Effector memory CD4-positive, alpha-beta T cell (primary cell): ENCODE measurements at places on chromosomes 3 and 15.

DNA sequence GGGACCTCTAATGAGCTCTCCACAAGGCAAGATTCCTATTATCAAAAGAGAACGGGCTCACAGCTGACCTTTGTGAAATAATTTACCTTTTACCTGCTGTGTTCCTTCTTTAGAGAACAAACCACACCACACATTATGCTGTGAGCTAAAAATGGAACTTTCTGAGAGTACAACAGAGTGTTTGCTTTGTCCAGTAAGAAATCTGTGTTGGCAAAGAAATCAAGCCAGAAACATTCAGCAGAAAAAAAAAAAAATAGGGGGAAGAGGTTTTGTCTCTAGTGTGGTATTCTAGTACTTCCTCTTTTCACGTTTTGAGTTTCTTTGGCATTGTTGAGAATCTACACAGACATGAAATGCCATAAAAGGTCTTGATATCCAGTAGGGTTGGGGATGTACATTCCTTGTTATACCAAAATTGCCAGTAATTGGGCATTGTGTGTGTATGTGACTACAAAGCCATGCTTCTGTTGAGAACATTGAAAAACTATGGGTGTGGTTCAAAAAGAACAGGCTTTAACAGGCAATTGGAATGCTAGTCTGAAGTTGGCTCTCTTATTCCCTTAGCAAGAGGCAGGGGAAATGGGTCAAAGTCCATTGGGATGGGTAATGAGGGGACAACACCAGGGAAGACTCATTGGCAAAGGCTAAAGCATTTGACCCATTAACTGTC lies 273.5 kb downstream of the NEK10 start:
- no peak for DNase-seq

DNA sequence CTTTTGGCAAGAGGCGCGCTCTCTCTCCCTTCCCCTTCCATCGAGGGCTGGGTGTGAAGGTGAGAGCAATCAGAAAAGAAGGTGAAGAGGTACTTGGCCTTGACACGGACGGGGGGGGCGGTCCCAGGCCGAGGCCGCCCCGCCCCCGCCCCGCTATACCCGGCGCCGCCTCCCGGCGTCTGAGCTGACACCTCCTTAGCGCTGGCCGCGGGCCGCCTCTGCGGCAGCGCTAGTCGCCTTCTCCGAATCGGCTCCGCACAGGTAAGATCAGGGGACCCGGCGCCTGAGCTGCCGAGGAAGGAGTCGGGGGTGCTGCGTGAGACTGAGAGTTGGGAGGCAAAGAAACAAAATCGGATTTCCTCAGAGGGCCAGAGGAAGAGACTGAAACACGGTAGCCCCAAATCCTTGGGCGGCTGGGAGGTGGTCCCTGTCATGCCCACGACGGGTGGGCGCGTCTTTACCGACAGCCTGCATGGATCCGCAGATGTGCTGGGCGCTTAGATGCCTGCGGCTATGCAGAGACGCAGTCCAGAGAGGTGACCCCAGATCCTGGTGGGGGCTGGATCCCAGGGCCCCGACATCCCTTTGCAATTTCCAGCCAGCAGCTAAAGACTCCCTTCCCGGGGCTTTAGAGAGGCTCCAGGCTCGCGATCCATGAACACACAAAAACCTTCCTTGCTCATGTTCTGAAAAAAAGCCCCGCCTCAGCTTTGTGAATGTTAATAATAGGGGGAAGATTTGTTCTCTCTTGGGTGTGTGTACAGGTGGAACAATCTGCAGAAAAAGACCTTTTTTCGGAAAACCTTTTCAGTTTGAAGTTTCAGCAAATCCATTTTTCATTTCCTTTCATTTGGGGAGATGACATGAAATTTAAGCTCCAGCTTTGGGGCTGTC lies at the start of gene ENTPD3:
TSS of gene ENTPD3 (plus strand) at position 184 of the 894 bp plus-strand sequence. CDS start 874 bp downstream, outside the sequence.
- DNase-seq: no peak

DNA sequence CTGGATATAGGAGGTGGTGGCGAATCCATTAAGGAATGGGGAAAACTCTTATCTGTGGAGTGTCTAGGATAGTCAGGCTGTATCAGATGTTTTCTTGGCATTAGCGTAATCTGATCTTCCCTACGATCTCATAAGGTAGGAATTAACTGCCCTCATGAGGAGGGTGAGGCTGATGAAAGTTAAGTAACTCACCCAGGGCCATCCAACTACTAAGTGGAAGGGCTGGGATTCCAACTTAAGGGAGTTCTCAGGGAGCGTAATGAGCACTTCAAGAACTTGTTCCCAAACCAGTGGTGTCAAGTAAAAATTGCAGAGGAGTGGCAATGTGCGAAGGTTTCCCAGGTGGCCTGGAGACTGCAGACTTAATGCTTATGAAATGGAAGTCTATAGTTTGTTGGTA lies 55.9 kb upstream of the OSBPL11 start:
- DNase-seq: no peak

DNA sequence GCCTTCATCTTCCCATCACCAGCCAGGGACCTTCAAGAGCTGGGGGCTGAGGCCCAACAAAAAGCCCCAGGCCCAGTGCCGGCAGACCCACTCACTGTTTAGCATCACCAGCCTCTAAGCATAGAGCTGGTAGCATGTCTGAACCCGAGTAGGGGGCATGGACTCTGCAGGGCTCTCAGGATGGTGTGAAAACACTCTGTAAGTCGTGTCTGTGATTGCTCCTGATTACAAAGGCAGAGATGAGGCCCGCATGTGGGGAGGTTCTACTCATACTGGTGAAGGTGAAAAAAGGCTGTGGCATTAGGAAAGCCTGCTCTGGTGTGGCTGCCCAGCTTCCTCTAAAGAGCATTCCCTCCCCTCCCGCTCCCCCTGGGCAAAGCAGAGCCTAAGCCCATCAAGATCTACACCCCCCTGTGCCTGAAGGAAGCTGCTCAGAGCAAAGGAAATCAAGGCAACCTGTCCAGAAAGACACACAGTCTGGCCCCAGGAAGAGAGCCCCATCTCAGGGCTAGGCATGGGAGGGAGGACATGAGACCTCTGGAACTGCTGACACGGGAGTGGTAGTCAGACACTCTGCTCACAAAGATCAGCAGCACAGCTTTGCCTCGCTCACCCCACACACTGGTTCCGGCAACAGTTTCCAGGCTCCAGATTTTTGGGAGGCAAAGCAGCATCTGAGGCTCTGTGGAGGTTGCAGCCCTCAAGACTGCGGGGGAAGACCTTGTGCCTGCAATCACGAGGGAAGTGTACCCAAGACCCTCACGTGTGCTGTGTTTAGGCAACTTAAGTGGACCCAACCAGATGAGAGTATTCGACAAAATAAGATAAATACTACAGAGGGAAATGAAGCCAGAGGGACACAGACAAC lies 36.7 kb downstream of the CCDC12 start:
- DNase-seq: no peak

DNA sequence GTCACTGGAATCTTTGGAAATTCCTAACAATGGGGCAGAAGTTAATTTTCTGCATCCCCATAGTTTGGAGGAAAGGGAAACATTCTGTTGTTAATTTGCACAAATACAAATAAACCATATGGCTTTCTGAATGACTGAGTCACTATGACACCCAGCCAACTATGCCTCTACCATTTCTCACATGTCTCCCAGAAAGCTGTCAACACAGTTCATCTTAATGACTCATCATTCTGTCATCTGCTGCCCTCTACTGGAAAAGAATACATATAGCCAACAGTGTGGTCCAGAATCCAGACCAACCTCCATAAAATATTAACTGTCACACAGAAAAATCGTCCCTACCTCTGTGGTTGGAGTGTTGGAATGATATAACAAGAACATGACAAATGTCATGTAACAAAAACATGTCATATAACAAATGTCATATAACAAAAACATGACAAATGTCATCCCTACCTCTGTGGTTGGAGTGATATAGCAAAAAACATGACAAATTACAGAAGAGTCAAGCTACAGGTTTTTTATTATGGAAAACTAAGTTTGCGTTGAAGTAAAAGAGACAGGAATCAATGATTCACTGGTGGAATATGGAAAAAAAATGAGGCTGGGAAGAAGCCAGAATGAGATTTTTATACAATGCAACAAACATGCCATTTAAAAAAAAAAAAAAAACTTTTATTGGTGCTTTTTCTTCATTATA lies 47.7 kb upstream of the GYG1 start:
- no peak for DNase-seq

DNA sequence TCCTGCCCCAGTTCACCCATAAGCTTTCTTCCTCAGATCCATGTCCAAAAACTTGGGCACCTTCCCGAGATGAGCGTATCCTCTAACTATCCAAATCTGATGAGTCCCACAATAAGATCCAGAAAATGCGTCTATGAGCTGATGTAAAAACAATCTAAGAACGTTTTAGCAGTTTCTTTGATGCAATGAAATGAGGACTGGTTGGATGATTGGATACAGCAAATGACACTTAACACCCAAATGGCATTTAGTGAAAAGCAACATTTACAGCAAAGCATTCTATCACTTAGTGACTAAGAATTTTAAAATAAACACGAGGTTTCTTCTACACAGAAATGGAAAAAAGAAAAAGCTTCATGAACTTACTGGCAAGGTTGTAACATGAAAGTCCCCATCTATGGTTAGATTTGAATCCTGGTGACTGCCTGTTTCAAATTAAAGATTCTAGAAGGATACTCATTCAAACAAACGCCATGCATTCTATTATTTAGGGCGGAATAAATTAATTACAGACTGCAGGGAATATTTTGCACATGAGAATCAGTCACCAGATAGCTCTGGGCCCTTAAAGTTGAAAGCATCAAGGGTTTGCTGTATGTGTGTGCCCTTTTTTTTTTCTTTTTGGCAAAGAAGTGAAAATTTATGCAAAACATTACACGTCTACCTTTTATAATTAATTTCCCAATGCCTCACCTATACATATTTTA lies 598.6 kb downstream of the FOXP1 start:
- DNase-seq: no peak

DNA sequence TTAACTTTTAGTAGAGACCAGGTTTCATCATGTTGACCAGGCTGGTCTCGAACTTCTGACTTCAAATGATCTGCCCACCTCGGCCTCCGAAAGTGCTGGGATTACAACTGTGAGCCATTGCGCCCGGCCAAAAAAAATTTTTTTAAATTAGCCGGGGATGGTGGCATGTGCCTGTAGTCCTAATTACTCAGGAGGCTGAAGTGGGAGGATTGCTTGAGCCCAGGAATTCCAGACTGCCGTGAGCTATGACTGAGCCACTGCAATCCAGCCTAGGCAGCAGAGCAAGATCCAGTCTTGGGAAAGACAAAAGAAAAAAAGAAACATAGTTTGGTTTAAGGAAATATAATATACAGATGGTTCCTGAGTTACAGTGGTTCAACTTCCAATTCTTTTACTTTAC lies 44.9 kb upstream of the EIF3J start:
- no peak for DNase-seq

- no peak for DNase-seq
Measured at GRCh38 chr15:70503798-70504298, 259.5 kb downstream of the UACA start.

GRCh38 chr3:176807938-176808337 lies 389.3 kb downstream of the TBL1XR1 start:
- DNase-seq: no peak

DNA sequence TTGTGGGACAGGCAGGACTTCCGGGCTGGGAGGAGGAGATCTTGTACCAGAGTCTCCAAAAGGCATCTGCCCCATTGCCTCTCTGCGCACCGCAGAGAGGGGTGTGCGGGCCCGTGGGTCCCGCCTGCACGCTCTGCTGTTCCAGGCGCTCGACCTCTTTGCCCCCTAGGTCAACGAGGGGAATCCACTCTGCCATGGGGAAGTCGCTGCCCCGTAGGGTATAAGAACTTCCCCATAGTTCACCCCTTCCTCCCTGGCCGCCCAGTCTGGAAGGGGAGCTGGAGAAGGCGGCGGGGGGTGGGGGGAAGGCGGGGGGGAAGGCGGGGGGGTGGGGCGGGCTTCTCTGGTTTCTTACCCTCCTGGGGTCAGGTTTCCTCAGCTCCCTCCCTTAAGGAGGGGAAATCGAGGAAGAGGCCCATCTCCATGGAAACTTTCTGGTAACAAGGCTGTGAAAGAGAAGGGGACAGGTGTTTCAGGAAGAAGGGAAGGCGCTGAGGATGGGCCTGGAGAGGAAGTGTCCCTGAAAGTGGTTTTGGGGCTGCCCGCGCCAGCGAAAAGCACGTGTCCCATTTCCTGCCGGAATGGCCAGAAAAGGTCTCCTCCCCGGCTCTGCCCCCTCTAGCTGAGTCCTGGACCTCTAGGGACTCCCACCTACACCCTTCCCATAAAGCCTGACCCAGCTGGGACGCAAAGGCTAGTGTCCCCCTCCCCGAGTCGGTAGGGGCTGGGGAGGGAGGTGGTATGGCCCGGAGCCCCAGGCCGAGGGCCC lies 27.5 kb downstream of the NR1I2 start:
- no peak for DNase-seq

GRCh38 chr15:77285057-77285997 lies 134.6 kb downstream of the PEAK1 start:
- DNase-seq: no peak

DNA sequence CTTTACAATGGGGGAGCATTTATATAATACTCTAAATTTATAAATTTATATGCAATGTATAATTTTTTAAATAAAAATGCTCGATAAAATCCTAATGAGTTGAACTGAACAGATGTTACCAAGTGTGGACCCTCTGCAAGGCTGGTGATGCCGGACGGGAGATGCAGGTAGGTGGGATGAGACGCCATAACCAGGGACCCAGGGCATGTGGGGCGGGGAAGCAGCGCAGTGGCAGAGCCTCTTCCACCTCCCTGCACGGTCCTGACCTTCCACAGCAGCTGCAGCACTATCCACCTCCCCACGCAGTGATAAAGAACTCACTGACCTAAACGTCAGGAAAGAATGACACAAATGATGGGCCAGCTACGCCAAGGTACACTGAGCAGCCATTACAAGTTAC lies 12.8 kb downstream of the PCSK6 start:
- no peak for DNase-seq
